ENCODE measurements at places on chromosomes 1 and 21. TPM values are rescaled to one million over a fixed set of nuclear protein-coding genes. Genes with fewer than 3 reads are reported as not detected.

Gene MATN1
- under 0.01 TPM for total RNA-seq

Gene TMEM51
- total RNA-seq: 8.6 TPM

Gene NCAM2
- 56.1 TPM for total RNA-seq

Gene ANGPTL3
- not detected for total RNA-seq

Gene CFAP45
- total RNA-seq: 0.55 TPM

Gene ITSN1
- total RNA-seq: 84.8 TPM

Gene MCOLN3
- total RNA-seq: not detected

Gene EPHA2
- total RNA-seq: 152 TPM

Gene CENPF
- 40.5 TPM for total RNA-seq

Gene DNASE2B
- total RNA-seq: not detected

Gene MACF1
- 448 TPM for total RNA-seq

Gene BTG2
- total RNA-seq: 17.5 TPM

Measured in smooth muscle cell of the umbilical artery (primary cell).